Astrocyte (in vitro differentiated cells and primary cell): ENCODE measurements at places on chromosomes 16 and 17.

DNA sequence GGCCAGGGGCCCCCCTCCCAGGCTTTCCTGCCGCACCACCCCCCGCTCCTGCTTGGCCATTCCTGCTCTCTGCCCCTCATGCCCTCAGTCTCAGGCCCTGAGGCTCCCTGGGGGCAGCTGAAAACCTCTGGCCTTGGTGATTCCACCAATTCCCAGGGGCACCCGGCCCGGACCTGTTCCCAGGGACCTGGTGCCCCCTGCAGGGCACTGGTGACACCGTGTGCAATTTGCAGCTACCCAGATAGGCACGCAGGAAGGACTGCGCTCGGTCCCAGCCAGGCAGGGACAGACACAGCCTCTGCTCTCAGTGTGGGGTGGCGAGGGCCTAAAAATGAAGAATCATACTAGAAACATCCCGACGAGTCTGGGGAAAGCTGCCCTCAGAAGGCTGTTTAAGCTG lies 13.4 kb downstream of the WFDC1 start:
- no peak for DNase-seq

DNA sequence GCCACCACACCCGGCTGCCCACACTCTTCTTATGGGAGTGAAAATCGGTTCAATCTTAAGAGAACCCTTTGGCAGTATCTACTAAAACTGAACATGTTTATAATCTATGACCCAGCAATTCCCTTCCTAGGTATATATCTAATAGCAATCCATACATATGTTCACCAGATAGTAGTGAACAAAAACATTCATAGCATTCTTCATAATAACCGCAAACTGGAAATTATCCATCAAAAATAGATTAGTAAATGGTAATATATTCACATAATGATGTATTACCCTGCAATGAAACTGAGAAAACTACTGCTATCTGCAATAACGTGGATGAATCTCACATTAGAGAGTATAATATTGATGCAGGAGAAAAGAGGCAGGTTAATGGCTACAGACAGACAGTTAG lies 23.1 kb downstream of the COPRS start:
- no peak for DNase-seq

DNA sequence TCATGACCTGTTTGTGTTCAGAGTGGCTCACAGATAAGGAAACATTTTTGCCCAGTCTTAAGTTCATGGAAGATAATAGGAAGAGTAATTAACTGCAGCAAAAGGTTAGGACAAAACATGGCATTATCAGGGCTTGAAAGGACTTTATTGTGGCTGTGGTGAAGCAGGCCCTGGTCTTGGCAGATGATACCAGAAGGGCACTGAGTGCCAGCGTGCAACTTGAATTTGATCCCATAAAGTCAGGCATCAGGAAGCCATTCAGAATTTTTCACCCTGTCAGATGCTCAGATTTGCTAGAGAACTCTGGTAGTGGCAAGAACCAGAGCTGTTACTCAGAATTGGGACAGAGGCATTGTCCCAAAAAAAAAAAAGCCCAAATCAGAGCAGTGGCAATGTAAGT lies 11.2 kb upstream of the COG7 start:
- DNase-seq: no peak

DNA sequence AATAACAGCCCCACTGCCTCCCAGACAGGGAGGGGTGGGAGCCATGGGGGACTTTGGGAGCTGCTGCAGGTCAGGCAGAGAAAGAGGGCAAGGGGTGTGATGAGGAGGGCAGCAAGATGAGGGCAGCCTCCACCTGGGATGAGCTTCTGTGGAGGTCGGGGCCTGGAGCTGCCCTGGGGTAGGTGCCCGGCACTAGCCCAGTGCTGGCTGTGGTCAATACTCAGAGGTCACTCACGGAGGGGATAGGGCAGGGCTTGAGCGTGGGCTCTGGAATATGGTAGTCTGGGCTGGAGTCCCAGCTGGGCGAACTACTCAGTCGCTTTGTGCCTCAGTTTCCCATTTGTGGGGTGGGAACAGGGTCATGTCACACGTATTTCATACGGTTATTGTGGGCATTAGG lies 169.0 kb downstream of the IRF8 start:
- DNase-seq: no peak

GRCh38 chr16:2213817-2214718 lies 572 bp downstream of the PGP start:
- DNase-seq: no peak

DNA sequence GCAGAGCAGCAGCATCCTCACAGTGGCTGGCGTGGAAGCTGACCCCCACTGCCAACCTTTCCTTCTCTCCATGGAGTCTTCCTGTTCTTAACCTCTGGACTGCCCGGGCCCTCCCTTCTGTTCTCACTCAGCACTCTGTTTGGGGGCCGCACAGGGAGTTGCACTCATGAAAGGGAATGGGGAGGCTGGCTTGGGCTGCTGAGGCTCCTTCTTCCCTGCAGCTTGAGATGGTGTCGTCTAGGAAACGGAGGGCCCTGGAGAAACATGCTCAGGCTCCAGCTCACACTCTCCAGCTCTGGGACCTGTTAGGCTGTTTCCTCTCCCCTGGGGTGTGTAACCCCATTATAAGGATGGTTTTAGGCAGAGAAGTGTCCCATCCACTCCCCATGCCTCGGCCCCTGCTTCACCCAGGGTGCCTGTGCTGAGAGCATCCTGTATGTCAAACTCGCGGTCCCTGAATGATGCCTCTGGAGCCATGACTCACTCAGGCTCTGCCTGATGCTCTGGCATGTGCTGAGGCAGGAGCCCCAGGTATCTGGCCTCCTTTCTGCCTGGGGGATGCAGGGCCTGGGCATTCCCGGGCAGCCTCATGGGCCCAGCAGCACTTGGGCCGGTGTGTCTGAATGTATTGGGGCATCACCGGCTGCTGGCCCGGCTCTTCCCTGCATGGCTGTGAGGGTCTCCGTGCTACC lies 18.9 kb downstream of the TMEM94 start:
- no peak for DNase-seq

GRCh38 chr16:79698341-79698753 lies 97.8 kb upstream of the MAF start:
- DNase-seq: peak; percentile 46

DNA sequence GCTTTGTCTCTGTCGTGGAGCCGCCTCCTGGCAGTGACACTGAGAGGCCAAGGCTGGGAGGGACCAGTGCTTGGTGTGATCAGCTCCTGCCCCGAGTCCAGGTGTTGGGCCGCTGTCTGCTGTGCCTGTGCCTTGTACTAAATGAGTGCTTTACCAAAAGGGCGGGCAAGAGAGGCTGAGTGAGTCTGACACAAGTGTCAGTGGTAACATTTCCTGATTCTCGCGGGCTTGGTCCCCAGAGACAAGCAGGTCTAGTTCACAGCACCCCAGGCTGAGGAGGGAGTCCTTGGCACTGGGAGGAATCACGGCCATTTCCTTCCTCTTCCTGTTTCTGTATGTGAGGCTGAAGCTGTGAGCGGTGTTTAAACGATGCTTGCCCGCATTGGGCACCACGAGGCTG lies 30.2 kb downstream of the PLD6 start:
- no peak for DNase-seq

DNA sequence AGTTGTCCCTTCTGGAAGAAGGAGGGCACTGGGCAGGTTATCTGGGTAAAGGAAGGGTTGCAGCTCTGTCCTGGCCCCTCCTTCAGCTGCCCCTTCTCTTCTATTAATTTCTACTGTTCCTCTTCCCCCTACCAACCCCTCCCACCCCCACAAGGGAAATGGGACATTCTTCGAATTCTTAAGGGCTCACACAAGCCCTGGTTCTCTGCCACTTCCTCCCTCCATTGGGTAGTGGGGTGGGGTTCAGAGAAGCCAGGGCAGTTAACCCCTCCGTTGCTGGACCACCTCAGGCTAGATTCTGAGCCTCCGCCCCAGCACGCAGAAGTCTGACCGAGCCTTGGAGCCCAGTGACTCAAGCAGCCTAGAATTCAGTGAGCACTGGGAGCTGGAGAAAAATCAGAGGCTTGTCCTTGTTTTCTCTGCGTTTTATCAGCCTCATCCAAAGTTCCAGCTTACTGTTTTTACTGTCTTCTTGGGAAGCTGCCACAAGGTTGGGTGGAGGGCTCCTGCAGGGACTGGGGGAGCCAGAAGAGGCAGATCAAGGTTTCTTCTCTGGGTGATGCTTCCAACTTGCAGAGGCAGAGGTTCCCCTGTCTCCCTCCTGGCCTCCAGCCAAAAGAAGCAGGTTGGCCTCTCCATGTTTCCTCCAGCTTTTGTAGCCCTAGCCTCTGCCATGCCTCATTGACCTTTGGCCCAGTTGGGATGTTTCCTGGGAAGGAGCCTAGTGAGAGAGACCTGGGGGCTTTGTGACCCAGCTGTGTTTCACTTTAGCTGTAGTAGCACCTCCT lies 10.2 kb downstream of the LASP1 start:
- peak; percentile 77 for DNase-seq

DNA sequence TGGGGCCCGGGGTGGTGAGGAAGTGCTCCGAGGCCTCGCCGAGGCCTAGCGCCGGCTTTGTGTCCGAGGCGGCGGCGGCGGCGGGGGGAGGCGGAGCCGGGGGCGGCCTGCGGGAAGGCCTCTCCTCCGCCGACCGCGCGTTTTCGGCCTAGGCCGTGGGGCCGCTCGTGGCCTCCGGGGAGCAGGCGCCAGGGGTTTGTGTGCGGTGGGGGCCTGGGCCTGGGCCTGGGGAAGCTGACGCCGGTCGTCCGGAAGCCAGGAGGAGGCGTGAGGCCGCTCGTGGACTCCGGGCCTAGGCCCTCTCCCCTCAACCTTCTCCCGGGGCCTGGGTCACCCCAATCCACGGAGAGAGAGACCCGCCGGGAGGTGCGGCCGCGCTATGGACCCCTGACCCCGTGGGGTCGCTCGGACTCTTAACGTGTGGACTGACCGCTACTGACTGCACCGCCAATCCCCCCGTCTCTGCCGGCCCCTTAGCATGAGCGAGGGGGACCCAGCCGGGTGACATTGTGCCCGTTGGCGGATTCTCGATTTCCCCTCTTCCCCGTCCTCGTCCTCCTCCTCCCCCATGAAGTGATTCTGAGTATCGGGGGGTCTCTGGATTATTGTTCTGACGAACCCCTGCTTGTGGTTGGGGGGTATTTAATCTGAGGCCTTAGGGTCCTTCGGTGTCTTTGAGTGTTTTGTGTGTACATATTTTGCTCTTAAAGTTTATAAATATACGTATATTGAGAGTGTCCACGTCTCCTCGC lies 660 bp downstream of the RBBP6 start:
- DNase-seq: peak; percentile 34

- no peak for DNase-seq
These were observed 29.6 kb upstream of the FOXK2 start for GRCh38 chr17:82489851-82490511.

- peak; percentile 73 for DNase-seq
These were observed at the start of gene CARHSP1 for GRCh38 chr16:8868416-8869211. Gene CARHSP1, minus strand, starts transcription at chr16:8869006. Its CDS starts 9,678 bp downstream, at chr16:8859328.

GRCh38 chr16:5036228-5037156 lies 2.8 kb upstream of the NAGPA start:
- peak; percentile 63 for DNase-seq

DNA sequence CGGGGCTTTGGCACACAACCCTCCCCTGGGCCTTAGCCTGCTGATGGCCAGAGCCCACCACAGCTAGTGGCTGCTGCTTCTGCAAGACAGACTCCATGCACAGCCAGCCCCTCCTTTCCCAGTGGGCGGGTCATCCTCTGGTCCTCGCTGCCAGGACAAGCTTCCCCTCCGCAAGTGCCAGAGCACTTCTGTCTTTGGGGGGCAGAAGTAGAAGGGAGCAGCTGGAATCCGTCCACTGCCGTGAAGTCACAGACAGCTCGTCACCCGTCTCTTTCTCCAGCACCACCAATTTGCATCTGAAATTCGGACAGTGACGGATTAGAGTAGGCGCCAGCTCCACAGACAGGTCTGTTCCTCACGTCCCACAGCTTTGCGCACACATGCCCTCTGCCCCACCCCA lies 31.3 kb upstream of the NAT9 start:
- no peak for DNase-seq

DNA sequence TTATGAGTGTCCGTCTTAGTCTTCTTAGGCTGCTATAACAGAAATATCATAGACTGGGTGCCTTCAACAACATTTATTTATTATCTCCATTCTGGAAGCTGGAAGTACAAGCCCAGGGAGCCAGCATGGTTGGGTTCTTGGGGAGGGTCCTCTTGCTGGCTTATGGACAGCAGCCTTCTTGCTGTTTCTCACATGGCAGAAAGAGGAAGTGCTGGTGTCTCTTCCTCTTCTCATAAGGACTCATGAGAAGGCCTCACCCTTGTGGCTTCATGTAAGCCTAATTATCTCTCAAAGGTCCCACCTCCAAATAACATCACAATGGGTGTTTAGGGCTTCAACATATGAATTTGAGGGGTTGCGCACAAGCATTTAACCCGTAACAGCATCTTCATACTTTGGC lies 207.0 kb upstream of the COX10 start:
- DNase-seq: no peak

DNA sequence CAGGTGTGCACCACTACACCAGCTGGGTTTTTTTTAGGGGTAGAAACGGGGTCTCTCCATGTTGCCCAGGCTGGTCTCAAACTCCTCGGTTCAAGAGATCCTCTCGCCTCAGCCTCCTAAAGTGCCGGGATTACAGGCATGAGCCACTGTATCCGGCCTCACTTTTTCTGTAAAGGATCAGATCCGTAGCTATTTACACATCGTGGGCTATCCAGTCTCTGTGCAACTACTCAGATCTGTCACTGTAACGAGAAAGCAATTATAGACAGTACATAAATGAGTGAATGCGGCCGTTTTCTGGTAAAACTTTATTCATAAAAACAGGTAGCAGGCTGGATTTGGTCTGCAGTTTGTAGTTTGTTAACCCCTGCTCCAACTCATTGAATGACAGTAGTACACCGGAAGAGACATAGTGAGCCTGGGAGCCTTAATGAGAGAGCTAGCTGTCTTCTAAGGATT lies 44.5 kb downstream of the VMP1 start:
- DNase-seq: no peak

DNA sequence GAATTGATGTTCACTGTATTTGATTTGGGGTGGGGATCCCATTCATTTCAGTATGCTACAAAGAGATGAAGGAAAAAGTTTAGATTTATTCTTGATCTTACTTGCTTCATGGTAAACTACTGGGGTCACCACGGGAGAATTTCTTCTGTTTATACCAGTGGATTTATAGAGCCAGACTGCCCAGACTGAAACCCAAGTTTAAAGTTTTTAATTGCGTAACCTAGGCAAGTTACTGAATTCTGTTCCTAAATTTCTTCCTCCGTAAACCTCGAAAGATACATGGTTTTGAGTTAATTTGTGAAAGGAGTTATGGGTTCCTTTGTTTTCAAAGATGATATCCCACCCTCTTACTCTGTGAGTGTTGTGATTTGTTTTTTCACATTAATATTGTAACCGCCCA lies 26.4 kb downstream of the PIGL start:
- no peak for DNase-seq

- DNase-seq: no peak
These were observed 189.7 kb upstream of the CACNG5 start for GRCh38 chr17:66645259-66645658.

DNA sequence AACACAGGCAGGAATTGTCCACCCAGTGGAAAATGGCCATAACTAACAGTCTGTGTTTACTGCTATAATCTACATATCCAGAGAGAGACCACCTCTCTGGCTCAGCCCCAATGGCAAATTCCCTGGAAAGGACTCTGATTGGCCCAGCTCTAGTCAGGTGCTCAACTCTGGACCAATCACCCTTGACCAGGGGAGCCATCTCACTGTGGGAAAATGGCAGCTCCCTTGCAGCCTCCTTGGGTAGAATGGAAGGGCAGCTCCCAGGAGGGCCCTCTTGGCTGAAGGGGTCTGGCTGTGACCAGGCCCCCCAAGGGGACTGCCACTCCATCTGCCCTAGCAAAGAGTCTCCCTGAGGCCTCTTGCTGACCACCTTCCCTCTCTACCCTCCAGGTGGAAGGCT lies 3.1 kb downstream of the ALOX15B start:
- DNase-seq: no peak

- no peak for DNase-seq
These were observed 10.7 kb upstream of the SLC16A5 start for GRCh38 chr17:75077072-75077495.

- peak; percentile 52 for DNase-seq
These were observed 827 bp downstream of the CDK10 start for GRCh38 chr16:89687092-89687940.
